ENCODE measurements at places on chromosomes 1 and 21.

DNA sequence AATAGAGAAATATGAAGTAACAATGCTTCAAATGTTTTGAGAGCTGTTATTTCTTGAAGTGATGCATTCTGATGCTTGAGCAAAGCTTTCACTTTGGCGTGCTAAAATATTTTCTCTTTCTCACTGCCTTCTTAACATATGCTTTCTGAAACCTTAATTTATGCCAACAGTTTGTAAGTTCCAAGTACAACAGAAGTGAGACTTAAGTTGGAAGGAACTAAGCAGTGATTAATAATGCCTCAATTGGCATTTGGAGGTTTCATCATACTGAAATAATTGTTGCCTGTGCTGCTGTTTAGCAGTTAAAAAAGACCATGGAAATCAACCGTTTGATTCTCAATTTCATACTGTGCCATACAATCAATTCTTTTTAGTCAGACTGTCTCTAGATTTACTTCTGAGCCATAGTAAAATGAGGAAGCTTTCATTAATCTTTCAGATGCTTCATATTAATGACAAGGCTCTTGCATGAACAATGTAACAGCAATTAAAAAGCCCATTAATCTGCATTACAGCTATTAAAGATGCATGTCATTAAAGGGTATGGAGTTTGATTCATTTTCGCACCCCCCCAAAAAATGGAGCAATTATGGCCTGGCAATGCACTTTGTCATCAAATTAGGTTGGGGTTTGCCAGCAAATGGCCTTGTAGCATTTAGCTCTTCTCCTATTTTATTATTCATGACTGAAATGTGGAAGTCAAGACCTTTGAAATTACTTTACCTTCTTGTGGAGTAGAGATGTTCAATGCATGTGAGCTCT is 375.3 kb downstream of the USH2A start:
- no peak for DNase-seq

- DNase-seq, result peak; percentile 20
Observed at GRCh38 chr1:116826818-116827606, 72.8 kb downstream of the CD2 start.

- no peak for DNase-seq
Observed at GRCh38 chr1:20167126-20167525, 18.8 kb upstream of the UBXN10 start.

DNA sequence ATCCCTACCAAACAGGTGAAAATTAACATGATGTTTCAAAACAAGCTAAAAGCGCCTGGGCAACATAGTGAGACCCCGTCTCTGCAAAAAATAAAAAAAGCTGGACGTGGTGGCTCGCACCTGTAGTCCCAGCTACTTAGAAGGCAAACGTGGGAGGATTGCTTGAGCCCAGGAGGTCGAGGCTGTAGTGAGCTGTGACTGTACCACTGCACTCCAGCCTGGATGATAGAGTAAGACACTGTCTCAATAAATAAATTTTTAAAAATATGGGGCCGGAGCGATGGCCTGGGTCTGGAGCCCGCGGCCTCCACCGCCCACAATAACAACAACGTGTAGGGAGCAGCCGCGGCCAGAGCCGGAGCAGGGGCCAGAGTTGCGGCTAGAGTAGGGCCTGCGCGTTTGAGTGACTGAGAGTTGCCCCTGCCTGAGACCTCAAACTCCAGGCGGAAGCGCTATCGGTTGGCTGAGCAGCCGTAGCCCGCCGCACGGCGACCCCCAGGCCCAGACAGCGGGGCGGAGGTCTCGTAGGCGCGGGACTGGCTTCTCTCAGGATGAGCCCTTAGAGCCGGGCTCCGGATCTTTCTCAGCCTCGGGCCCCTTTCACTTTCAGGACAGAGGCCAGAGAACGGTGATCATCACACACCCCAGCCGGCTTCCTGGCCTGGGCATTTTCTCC is 41.4 kb downstream of the ZMYM1 start:
- DNase-seq, result no peak

DNA sequence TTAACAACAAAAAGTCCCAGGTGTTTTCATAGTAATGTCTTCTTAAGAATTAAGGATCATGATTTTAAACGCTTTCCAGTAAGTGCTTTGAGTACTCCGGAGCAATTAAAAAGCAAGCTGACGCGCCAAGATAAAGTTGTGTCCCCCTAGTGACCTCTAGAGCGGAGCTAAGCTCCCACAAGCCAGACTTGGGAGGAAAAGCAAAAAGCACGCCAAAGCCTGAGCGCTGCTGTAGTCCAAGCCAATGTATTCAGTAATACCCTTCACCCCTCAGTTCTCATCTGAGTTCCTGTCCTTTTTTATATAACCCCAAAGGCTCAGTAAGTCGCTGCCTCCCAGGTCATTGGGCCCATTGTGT is 3.5 kb upstream of the SLC44A5 start:
- no peak for DNase-seq

DNA sequence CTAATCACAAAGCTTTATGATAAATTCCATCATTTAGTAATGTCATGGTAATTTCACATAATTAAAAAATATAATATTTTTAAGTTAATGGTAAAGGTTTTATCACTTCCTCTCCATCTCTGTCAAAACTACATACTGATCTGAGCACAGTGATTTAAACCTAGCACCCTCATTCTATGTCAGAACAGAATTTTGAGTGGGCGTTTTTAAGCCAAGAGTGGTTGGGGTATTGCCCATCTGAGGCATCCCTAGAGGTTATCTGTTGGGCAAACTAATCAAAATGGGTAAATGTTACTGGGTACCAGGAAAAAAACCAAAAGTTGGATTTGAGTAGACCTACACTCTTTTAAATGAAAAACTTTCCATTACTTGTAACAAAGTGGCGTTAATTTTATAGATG is 100.7 kb upstream of the GFI1 start:
- no peak for DNase-seq

DNA sequence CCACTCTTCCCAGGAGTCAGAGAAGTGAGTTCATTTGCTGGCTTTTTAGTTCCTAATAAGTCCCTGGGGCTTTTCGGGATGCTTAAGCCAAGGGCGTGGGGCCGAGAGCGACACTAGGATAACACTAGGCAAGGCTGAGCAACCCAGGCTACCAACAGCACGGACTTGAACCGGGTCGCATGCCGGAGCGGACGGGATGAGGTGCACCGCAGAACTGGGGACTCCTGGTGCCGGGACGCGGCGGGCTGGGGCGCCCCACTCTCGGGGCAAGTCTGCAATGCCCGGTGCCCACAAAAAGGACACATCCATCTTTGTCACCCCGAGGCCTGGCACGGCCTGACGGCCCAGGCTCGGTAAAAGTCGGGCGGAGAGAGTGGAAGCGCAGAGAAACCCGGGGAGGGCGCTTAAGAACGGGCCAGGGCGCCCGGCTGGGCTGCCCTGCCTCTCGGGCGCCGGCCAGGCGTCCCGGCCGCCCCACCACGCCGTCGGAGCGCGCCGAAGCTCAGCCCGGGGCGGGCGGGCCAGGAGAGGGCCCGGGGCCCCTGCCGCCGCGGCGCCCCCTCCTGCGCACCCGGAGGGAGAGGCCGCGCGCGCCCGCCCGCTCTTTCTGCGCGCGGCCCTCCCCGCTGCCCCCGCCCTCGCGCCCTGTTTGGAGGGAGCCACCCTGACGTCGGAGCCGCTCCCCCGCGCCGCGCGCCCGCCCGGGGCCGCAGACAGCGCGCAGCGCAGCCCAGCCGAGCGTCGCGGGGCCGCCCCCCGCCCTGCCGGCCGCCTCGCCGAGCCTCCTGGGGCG is at the start of gene NBL1:
Gene NBL1 (plus strand): TSS at position 710 of the 793 bp plus-strand sequence. CDS start 10,720 bp downstream, outside the sequence.
- no peak for DNase-seq

DNA sequence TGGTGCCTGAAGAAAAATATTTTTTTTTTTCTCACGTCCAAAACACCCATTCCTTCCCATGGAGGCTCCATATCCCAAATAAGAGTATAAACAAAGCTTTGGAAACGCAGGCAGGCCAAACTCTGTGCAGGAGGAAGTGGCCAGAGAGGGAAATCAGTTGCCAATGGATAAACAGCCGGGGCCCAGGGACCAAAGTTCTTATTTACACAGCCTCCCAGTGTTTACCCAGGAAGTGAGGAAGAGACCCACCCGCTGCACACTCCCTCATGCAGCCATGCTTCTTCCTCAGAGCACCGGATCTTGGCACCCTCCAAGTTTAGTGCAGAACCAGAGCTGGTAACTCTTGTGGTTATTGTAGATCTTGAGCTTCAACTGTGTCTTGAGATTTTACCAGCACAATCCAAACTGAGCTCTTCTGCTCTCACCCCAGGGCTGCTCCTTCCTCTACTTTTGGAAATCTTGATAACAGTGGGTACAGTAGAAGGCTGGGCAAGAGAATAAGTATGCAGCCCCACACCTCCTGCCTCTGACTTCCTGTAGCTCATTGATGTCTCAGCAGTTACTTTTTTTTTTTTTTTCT is 14.2 kb downstream of the MARCKSL1 start:
- DNase-seq, result no peak

DNA sequence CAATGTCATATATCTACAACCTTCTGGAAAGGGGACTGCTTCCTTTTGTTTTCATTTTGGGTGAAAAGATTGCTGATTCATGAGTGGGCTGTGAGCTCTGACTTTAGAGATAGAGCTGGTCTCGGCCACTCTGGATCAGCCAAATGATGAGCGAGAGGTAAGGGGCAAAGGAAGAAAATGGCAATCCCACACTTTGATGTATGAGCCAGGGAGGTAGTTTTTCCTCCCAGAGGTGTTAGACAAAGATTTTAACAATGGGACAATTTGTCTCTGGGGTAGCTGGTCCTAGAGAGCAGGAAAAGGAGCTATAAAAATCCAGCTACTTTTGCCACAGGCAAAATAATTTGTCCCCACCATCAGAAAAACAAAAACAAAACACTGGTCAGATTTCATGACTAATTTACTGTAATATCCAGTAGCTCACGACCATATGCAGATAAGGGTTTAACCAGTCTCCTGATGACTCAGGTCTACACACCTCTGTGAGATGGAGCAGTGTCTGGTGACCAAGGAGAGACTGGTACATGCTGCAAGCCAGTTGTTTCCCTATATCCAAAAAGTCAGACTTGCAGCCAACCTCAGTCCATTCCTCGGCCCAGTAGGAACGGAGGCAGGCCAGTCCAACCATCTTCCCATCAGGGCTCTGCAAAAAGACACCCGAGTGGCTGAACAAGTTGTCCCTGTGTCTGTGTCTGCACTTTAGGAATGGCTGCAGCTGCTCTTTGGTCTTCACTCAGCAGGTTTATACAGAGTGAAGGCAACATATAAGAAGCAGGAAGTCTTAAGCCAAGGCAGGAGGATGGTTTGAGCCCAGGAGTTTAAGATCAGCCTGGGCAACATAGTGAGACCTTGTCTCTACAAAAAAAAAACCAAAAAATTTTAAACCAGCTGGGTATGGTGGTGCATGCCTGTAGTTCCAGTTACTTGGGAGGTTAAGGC is 29.2 kb downstream of the DNASE2B start:
- peak; percentile 29 for DNase-seq

- DNase-seq, result peak; percentile 40
Observed at GRCh38 chr1:79497193-79497773, 490.8 kb upstream of the ADGRL4 start.

DNA sequence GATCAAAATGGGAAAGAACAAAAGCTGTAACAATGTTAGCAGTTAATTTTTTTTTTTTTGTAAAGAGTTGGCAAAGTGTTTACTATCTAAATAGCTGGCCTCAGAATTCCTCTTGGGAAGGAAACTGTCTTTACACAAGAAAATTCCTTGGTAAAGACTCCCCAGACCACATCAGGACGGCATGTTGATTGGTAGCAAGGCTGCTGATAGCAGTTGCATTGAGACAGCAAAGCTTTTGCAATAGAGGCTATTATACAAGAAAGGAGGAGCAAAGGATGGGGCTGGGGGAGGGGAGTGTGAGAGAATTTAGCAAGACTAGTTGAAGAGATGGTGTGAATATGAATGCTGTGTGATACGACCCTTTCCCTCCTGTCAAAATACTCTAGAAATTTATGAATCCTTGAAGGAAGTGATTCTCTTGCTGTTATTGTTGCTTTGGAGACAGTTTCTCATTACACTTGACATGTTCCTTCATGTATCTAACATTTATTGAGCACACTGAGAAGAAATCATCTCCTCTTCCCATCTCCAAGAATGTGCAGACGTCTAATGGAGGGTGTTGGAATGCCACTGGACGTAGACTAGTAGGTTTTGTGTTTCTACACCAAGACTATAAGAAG is 355.6 kb downstream of the SIPA1L2 start:
- DNase-seq, result no peak

- DNase-seq, result no peak
Observed at GRCh38 chr1:147542569-147542897, 1.2 kb downstream of the BCL9 start.

GRCh38 chr21:32712043-32712442 is 15.8 kb downstream of the SYNJ1 start:
- no peak for DNase-seq

- no peak for DNase-seq
Observed at GRCh38 chr1:57741521-57741920, 317.7 kb upstream of the DAB1 start.

- no peak for DNase-seq
Observed at GRCh38 chr1:220895412-220895946, 16.2 kb downstream of the HLX start.

- DNase-seq, result no peak
Observed at GRCh38 chr1:15543251-15543588, 16.6 kb downstream of the DNAJC16 start.

GRCh38 chr1:234108921-234109320 is 204.4 kb downstream of the SLC35F3 start:
- DNase-seq, result no peak

- no peak for DNase-seq
Observed at GRCh38 chr1:44010935-44011471, 19.6 kb downstream of the CCDC24 start.

DNA sequence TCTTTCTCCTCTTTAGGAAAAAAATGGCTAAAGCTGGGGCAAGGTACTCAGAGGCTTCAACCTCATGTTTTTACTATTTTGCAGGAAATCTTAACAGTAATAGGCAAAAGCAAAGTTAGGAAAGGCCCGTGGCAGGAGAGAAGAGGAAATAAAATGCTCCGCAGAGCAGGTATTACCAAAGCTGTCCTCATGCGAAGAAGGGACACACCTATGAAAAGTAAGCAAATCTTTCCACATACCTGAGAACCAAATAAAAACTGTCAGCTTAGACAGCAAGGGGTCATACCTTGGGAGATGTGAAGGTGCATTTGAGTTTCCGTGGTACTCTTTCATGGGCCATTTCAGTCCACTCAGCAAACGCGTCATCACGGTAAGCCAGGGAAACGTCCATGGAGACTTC is 73.5 kb downstream of the WLS start:
- no peak for DNase-seq

DNA sequence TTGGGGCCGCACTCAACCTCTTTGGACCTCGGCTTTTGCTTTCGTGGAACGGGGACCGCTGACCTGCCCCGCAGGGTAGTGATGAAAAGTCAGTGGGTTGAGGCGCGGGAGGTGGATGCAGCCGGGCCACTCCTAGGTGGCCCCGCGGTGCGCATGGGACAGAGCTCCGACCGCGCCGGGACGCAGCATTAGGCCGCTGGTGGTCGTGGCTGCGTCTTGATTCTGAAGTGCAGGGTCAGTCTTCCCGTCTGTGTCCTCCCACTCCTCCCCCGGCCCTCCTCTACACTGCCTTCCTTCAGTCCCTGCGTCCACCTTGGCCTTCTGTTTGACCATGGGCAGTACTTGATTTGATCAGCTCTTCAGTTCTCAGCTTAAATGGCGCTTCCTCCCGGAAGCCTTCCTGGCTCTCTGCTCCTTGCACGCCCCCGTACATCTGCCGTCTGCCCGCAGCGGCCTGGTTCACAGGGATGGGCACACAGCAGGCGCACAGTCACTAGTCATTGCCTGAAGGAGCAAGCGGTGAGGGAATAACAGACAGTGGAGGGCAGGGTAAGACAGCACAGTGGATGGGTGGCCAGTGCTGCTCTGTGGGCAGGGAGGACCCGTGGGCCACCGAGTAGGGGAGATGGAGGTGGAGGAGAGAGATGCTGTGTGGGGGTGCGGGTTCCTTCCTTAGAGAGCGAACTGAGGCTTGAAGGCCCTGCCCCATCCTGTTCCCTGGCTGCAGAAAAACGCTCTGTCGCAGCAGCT is 633 bp downstream of the THEMIS2 start:
- peak; percentile 49 for DNase-seq
